ENCODE measurements at places on chromosomes 12 and 14.
A peak's percentile ranks its signal among the peaks of the same experiment; 100 is the strongest.

GRCh38 chr12:64218597-64218996 is 3.5 kb downstream of the KICS2 start:
- DNase-seq: no peak

DNA sequence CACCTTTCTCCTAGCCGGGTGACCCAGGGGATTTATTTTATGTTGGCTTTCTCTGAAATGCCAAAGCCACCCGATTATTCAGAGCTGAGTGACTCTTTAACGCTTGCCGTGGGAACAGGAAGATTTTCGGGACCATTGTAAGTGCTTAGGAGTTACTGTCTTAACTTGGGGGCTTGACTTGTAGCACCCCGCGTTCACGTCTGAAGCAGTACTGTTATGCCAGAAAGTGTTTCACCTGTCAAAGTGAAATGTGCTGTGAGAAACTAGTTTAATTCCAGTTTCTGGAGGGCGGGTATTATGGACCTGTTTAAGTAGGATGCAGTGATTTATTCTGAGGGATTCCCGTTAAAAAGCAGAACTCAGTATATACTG is 218 bp downstream of the LYSET start:
- DNase-seq: peak; percentile 5

DNA sequence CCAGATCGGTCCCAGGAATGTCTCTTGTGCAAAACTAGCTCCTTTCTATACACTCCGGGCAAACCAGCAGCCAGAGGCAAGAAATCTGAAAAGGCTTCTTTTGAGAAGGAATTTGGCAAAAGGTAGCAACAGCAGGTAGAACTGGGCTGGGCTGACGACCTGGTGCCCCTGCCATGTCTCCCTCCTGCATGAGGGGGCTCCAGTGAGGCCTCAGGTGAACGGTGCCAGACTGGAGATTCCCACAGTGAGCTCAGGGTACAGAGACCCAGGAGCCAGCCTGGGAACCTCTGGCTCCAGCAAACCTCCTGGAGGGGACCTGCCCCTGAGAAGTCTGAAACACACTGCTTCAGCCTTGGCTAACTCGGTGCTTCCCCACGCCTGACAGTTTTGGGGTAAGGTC is 10.8 kb downstream of the ITPK1 start:
- DNase-seq: no peak

DNA sequence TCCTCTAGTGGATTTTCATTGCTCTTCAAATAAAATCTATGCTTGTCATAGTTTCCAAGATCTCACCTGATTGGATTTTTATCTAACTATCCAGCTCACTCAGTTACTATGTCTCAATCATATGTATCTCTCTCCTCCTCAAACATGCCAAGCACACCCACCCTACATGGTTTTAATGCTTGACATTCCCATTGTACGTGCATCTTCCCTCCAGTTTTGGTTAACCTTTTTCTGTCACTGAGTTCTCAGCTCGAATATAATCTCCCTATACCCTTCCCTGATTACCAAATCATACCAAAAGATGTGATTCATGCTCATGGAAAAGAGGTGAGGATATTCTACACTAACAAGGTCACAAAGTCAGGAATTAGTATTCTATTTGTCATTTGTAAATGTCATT is 12.0 kb upstream of the PTPRQ start:
- no peak for DNase-seq

- DNase-seq: no peak
Measured at GRCh38 chr12:53004178-53004577, 2.1 kb upstream of the EIF4B start.

- DNase-seq: no peak
Measured at GRCh38 chr14:35576260-35576659, 42.3 kb downstream of the INSM2 start.

- no peak for DNase-seq
Measured at GRCh38 chr14:92549859-92550230, 36.3 kb downstream of the RIN3 start.

- no peak for DNase-seq
Measured at GRCh38 chr12:53222170-53222721, 9.8 kb downstream of the RARG start.
